ENCODE measurements at places on chromosomes 5 and 9.

- no peak for DNase-seq
Observed at GRCh38 chr5:31809050-31809870, 170.3 kb downstream of the PDZD2 start.

- DNase-seq = no peak
Observed at GRCh38 chr9:92517046-92517445, 18.7 kb downstream of the ECM2 start.

DNA sequence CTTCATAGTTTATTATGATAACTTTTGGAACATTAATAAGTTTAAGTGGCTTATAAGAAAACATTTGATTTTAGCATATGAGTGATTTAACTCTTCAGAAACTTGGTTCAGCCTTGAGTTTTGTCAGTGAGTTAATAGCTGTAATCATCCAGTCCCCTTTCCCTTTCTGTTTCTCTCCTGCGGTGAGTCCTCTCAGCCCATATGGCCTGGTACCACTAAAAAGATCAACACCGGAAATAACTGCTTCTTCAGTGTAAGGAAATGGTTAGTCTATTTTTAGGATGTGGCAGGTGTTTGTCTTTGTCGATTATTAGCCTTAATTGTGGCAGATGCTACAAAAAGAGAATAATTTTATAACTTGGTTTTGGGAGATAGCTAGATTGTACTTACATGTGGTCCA is 120.2 kb upstream of the GRHPR start:
- DNase-seq = no peak

GRCh38 chr9:79661279-79661678 is 89.5 kb downstream of the TLE4 start:
- no peak for DNase-seq

DNA sequence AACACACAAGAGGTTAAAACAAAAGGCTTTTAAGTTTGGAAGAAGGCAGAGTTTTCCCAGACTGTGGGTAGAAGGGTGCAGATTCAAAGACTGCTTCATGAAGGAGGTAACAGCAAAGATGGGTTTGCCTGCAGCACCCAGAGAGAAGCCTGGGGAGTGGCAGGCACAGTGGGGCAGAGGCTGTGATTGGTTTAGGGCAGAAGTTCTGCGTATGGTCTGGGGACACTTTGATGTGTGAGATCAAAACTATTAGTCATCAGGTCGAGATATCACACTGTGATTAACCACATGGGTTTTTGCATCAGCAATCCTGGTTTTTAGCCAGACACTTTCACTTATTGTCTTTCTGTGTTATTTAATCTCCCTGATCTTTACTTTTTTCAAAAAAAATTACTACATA is 188.8 kb upstream of the GLRA1 start:
- DNase-seq = no peak

DNA sequence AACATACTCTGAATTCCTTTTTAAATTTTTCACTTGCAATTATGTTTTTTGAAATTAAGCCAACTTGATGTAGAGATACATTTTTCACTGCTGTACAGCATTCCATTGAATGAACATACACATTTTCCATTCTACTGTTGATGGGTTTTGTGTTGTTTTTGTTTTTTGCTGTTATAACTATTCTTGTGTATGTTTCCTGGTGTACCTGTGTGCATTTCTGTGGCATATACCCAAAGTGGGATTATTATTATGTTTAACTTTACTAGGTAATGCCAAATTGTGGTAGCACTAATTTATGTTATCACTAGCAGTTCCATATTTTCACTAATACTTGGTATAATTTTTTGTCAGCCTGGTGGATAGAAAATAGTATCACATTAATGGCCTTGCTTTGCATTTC is 2.7 kb downstream of the RFESD start:
- no peak for DNase-seq

DNA sequence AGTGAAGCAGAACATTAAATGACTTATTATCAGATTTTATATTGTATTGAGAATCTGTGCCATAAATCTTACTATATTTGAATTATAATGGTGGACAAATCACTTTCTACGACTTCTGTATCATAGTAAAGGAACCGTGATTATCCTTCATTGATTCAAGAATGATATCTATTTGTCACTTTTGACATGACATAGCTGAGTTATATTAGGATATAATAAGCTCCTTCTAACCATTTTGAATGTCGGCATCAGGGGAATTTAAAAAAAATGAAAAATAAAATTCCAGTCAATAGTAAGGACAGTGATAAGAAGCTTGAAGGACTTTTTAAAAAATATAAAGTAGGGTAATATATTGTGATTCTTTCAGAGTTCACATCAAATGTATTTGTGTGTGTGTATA is 338.9 kb upstream of the ACO1 start:
- DNase-seq = no peak

DNA sequence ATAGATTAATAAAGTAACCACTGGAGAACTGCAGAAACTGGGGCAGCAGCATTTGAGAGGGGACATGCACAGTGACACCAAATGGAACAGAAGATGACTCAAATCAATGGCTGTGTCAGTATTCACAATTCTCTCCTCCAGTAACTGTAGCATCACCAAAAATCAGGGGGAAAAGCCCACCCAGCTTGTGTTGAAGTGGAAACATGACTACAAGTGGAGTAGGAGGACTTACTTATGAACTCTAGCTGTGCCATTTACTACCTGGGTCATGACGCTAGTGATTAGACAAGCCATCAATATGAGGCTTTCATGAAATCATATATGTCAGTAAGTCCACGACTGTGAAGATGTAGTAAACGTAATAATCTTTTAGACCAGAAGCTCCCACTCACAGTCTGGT is 199.8 kb upstream of the PTGER4 start:
- no peak for DNase-seq

GRCh38 chr9:6553866-6554265 is 91.7 kb downstream of the GLDC start:
- DNase-seq = no peak

DNA sequence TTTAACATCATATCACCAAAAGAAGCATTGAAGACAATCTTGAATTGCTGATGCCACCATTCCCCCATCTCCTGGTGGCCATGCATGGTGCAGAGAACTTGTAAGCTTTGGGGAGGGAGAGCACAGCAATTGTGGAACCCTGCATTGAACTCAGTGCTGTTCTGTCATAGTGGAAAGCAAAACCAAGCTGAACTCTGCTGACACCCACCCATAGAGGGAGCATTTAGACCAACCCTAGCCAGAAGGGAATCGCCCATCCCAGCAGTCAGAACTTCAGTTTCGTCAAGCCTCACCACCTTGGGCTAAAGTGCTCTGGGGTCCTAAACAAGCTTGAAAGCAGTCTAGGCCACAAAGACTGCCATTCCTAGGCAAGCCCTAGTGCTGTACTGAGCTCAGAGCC is 37.4 kb upstream of the RUSC2 start:
- no peak for DNase-seq

GRCh38 chr5:156836846-156837245 is 13.2 kb upstream of the PPP1R2B start:
- DNase-seq = no peak

DNA sequence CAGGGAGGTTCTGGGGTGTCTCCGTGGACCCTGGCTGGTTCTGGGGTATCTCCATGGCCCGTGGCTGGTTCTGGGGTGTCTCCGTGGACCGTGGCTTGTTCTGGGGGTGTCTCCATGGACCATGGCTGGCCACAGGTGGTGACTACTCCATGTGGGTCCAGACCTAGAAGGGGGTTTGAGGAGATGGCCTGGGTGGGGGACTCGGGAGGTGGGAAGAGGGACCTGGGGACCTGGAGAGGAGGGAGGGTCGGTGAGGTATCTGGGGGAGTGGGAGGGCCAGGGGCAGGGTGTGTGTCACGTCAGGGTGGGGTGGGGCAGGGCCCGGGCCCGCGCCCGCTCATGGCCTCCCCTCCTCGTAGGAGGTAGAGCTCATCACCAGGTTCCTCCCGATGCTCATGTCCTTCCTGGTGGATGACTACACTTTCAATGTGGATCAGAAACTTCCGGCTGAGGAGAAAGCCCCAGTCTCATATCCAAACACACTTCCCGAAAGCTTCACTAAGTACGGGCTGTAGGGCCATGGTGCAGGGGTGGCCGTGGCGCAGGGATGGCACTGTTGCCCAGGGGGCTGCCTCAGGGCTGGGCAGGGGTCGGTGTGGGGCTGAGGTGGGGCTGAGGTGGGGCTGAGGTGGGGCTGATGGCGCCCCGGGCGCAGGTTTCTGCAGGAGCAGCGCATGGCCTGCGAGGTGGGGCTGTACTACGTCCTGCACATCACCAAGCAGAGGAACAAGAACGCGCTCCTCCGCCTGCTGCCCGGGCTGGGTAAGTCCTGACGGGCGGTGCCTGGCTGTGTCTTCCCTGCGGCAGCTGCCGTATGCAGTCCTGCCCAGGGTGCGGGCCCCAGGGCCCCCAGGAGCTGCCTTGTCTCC is 10.7 kb upstream of the TOR4A start:
- no peak for DNase-seq

DNA sequence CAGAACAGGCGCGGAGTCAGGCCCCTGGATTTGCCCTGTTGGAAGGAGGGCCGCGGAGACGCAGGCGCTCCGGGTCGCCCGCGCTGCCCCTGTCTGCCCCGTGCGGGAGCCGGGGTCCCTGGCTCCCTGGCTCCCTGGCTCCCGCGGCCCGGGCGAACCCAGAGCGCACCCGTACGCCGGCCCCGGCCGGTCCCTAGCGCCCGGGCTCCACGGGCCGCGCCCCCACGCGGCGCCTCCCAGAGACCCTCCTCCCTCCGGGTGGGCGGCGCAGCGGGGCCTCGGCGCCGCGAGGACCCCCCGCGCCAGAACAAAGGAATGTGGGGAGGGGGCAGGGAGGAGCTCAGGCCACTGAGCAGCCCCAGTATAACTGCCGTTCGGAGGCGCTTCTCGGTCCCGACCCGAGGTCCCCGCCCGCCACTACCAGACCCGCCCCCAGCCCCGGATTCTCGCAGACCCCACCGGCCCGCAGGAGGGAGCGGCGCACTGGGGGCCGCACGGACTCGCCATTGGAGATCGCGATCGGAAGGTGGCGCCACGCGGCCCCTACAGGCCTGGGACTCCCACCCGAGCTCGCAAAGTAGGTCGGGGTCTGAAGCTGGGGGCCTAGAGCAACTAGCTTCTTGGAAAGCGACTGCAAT is 2.4 kb downstream of the NFIL3 start:
- no peak for DNase-seq

GRCh38 chr5:73623901-73624404 is 2.0 kb upstream of the ARHGEF28 start:
- DNase-seq = no peak

GRCh38 chr9:129334105-129334935 is 156.3 kb upstream of the IER5L start:
- DNase-seq = no peak

- no peak for DNase-seq
Observed at GRCh38 chr9:14318934-14319580, 5.1 kb upstream of the NFIB start.

- no peak for DNase-seq
Observed at GRCh38 chr5:52674815-52675545, 112.7 kb upstream of the ITGA1 start.

GRCh38 chr9:96892131-96892530 is 36.5 kb upstream of the NUTM2G start:
- no peak for DNase-seq

DNA sequence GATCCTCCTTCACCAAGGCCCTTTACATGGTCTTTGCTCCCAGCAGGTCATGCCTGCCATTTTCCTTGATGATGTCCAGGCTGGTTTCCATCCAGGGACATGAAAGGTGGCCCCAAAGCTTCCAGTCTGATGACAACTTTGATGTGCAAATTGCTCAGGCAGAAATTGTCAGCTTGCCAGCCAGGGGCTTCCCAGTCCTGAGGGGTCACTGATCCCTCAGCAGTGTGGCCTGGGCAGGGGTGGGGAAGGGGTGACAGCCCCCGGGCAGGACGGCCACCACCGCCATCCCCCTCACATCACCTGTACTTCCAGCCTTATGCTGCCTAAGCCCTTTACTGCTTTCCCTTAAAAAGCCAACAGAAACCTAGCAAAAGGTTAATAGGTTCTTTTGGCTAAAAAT is 96.3 kb downstream of the ANKRD33B start:
- no peak for DNase-seq

GRCh38 chr5:104372796-104373195 is 810.2 kb upstream of the NUDT12 start:
- DNase-seq = no peak

GRCh38 chr9:121292801-121293241 is 24.9 kb downstream of the GSN start:
- DNase-seq = no peak

DNA sequence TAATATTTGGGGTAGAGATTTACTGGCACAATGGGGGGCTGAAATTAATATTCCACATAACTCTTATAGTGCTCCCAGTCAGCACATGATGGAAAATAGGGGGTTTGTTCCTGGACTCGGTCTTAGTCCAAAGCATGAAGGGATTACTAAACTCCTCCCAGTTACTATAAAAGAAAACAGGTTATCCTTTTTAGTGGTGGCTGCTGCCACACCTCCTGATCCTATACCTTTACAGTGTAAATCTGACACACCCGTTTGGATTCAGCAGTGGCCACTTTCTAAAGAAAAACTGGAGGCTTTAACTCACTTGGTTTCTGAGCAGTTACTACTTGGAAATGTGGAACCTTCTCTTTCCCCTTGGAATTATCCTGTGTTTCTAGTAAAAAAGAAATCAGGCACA is 572.9 kb upstream of the PTGER4 start:
- DNase-seq = no peak

DNA sequence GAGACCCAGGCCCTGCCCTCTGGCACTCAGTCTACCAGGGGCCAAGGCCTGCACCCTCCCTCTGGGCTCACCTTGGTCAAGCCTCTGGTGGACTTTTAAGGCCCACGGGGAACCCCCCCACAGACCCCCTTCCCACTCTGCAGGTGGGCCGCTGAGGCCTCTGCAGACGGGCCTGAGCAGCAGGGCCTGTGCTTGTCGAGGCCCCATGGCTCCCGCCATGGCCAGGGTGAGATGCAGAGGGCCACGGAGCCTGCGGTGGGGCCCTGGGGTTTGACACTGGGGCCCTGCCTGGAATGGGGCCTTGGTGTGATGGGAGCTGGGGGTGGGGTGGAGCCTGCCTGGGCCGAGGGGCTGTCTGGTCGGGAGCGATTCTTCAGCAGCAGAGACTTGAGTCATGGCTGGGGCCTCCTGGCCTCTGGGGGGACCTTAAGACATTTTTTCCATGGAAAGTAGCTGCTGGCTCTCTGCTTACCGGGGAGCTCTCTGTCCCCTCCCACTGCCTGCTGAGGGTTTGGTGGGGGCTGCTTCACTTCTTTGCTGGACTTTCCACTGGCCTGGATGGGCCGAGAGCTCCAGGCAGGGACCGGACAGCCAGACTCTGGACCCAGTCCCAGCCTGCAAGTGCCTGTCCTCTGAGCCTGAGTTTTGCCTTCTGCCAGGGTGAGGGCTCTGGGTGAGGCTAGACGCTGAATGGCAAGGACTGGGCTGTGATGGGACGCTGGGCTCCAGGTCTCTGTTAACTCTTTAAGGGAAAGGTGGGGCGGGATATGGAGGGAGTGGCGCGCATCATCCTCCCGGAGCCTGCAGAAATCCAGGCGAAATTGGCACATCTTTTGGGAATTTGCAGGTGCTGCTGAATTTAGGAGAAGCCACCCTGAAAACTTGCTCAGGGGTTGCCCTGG is 132.2 kb downstream of the RXRA start:
- DNase-seq = no peak

DNA sequence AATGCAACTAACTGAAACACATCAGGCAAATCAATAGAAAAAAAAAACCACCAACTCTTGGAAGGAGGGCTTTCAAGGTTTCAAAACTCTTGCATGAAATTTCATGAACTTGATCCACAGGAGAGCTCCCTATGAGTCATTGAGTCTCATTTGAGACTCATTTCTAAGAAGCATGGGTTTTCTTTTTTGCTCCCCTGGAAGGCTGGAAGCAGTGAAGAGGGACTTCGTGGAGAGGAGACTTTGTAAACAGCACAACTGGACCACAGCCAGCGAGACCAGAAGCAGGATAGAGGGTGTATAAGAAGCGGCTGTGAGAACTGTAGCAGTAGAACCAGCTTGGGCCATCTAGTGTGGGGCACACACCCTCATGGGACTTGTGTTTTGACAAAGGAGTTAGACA is 41.2 kb upstream of the RAPGEF1 start:
- no peak for DNase-seq

All from NCI-H2171 (cell line).